RPMI8226 (cell line): ENCODE measurements at places on chromosomes 3 and 15.

DNA sequence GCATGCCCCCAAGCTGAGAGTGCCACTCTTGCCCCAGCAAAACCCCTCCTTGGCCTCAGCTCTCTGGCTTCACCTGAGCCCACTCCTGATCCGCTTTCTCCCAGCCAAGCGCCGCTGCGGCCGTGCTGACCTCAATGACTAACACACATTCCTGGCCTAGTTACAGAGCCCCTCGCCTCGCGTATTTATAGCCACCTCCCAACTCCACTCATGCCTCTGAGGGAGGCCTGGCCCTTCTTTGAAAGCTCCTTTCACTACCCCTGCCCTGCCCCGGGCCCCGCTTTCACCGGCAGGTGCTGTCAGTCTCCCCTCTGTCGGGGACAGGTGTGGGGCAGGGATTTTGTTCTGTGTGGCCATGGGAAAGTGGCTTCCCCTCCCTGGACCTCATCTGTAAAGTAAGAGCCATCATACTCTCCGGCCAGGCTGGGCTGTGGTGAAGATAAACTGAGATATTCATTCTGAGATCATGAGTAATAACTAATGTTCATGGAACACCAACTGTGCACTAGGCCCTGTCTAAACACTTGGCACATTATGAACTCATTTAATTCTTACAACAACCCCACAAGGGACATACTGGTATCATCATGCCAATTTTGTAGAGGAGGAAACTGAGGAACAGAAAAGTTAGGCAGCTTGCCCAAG is 13.2 kb upstream of the ATP2B2 start:
- no peak for DNase-seq

GRCh38 chr15:75532413-75533250 is 46.5 kb downstream of the PTPN9 start:
- DNase-seq = peak; percentile 58

GRCh38 chr3:52280050-52280461 is 1.6 kb upstream of the WDR82 start:
- no peak for DNase-seq

DNA sequence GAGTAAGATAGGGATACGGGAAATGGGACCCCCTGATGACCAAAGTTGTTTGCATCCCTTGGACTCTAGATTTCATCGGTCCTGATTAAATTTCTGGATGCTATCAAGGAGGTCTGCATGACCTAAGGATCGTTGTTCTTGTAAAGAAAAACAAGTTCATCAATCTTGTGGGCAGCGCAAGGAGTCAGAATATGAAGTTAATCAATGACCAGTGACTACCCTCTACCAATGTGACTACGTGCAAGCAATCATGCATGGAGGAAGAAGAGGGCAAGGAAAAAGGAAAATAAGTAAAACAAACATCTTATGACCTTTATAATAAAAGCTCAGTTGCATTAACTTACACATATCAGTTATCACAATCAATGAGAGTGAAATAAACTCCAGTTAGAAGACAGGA is 139.7 kb downstream of the RTP4 start:
- no peak for DNase-seq

DNA sequence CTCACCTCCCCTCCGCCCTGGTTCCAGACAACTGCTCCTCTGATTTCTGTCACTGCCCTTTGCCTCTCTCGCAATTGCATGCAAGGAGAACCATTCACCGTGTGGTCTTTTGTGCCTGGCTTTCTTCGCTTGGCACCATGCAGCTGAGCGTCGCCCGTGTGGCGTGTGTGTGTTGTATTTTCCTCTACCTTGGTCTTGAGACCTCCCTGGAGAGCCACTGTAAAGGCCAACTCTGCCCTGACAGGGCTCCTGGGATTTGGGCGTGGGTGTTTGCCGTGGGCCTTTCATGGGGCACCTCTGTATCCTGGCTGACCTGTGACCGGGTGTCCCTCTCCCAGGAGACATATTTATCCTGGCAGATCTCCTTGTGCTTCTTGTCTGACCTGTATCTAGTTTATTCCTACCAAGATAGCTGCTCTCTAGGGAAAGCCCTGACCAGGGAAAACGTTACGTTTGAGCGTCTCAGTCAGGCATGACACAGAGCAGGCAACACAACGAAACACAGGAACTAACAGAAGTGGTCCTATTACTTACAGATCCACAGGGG is 2.0 kb upstream of the PIGZ start:
- no peak for DNase-seq

GRCh38 chr3:38276081-38276916 is 5.8 kb upstream of the SLC22A14 start:
- DNase-seq = no peak

- no peak for DNase-seq
Observed at GRCh38 chr15:98997312-98997711, 10.3 kb downstream of the PGPEP1L start.

GRCh38 chr15:40436116-40436891 is 4.4 kb upstream of the BAHD1 start:
- DNase-seq = peak; percentile 13

- DNase-seq = no peak
Observed at GRCh38 chr15:35111861-35112260, 26.8 kb upstream of the NANOGP8 start.

GRCh38 chr3:80889535-80889934 is 871.9 kb downstream of the GBE1 start:
- DNase-seq = no peak
